Kidney epithelial cell (primary cell): ENCODE measurements at places on chromosomes 7 and 10. TPM values are rescaled to one million over a fixed set of nuclear protein-coding genes. Genes with fewer than 3 reads are reported as not detected.

GRCh38 chr10:91519899-91520514 is 109.9 kb downstream of the HECTD2 start:
- DNase-seq = no peak

DNA sequence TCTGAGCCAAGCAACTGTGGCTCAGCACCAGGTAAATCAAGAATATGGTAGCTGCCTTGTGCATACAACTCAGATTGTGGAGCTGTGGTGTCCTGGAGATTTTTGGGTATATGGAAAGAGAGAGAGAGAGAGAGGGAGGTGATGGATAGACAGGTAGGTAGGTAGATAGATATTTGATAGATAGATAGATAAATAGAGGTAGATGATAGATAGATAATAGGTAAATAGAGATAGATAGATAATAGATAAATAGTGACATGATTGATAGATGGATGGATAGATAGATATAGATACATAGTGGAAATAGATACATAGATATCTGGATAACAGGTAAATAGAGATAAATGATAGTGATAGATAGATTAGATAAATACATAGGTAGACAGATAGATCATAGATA is 206.3 kb downstream of the KLF6 start:
- DNase-seq = no peak

GRCh38 chr7:94190599-94191061 is 186.5 kb upstream of the BET1 start:
- DNase-seq = peak; percentile 78

DNA sequence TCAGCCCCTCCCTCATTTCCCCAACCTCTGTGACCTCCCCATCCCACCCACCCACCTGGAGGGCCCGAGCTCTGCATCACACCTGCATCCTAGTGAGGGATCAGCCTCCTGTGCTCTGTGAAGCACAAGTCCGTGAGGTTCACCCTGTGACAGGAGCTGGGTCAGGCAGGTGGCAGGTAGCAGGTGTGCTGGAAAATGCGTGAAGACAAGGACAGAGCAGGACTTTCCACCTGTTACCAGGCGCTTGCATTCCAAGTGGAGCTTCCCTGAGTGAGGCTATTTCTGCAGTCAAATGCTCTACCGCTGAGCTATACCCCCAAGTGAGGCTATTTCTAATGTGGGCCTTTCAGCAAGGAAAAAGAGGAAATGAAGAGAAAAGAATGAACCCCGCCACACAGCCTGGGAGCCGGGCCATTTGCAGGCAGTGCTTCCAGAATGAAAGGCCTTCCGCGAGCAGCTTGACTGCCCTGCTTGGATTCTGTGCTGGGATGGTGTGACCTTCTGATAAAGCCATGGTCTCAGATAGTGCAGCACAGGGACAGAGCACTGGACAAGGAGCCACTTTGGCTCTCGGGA is 13.3 kb upstream of the CPXM2 start:
- DNase-seq = no peak

DNA sequence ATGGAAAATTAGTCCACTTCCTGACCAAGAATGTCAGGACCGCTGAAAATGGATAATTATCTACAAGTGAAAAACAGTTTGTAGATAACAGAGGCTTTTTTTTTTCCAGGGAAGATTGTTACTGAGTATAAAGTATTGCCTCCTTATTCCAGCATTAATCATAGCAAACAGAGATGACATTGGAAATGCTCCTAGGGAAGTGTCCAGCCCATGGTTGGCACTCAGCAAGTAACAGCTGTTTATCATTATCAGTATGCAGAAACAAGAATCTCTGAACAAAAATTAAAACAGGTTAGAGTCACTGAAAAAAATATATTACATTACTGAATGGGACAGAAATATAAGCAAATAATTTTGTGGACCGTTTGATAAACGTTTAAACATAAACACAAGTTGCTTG is 14.6 kb downstream of the FGL2 start:
- DNase-seq = no peak

- no peak for DNase-seq
These were observed 610.8 kb downstream of the GATA3 start for GRCh38 chr10:8665322-8665721.

The AKR1E2 gene
- 1.9 and 5.6 TPM in 2 replicates for total RNA-seq

DNA sequence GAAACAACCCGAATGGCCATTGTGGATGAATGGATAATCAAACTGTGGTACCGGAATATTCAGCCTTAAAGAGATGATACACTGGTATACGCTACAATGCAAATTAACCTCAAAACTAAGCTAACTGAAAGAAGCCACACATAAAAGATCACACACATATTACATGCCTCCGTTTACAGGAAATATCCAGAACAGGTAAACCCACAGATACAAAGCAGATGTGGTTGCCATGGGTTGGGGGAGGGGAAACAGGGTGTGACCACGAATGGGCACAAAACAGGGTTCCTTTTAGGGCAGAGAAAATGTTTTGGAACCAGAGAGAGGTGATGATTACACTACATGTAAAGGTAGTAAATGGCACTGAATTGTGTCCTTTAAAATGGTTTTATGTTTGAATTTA is 16.6 kb downstream of the ESYT2 start:
- DNase-seq = no peak

The AGBL3 gene
- 1.0 and 1.6 TPM in 2 replicates for total RNA-seq

GRCh38 chr10:58757352-58758065 is 244.8 kb downstream of the BICC1 start:
- no peak for DNase-seq

The PKD2L1 gene
- not detected in 2 replicates for total RNA-seq

GRCh38 chr7:45098983-45099839 is 10.4 kb upstream of the NACAD start:
- DNase-seq = no peak

DNA sequence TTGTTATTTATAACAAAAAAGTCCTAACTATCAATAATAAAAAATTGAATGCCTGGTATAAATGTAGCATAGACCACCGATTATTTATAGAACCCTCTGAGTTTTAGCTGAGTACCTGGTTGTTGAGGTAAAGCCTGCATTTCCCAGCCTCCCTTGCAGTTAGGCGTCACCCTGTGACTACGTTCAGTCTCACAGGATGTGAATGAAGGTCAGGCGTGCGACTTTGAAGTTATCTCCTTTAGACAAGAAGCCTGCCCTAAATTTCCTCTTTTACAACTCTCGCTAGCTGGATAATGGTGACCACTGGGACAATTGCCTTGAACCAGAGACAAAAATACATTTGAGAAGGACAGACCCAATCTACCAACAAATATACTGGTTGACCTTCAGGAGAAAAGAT is 67.5 kb upstream of the TES start:
- DNase-seq = no peak

- DNase-seq = no peak
These were observed 29.3 kb downstream of the SLC39A12 start for GRCh38 chr10:17980846-17981565.

- DNase-seq = no peak
These were observed 66.4 kb downstream of the ST8SIA6 start for GRCh38 chr10:17387861-17388503.

DNA sequence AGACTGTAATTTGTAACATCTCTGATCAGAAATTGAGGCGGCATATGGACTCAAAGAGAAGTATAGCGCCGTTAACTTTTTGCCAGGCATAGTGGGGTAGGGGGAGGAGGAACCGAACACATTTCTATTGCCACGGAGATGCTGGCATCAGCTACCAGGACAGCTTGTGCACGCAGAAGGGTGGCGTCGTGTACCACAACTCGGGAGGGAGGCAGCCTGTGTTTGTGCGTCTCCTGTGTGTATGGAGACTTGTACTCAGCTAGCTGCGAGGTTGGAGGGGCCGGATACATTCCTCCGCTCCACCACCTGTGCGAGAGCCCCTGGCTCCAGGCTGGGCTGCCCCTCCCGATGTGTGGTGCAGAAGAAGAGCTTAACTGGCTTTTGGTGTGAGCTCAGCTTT is 634.8 kb downstream of the TYW1 start:
- DNase-seq = no peak

- DNase-seq = no peak
These were observed 7.4 kb downstream of the TTYH3 start for GRCh38 chr7:2639181-2639681.

DNA sequence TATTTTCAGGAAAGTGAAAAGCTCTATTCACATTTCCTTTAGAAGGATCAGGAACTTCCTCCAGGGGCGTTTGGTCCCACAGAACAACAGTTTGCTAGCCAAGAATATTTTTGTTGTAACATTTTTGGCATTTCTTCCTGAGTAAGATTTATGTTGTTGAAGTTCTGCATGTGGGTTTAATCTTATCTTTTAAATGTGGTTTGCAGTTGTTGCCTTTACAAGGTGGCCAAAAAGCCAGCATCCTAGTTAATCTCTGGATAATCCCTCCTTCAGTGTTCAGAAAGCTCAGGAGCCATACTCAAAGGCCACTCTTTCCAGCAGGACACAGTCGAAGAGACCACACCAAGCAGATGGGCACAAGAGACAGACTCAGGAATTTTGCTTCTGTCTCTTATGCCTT is 30.0 kb downstream of the SLC26A4 start:
- DNase-seq = no peak

The GATA3 gene
- 7.2 and 10.9 TPM in 2 replicates for total RNA-seq

GRCh38 chr10:111234914-111235302 is 158.1 kb downstream of the ADRA2A start:
- DNase-seq = no peak

GRCh38 chr10:100534726-100535125 is 1.0 kb upstream of the HIF1AN start:
- no peak for DNase-seq

DNA sequence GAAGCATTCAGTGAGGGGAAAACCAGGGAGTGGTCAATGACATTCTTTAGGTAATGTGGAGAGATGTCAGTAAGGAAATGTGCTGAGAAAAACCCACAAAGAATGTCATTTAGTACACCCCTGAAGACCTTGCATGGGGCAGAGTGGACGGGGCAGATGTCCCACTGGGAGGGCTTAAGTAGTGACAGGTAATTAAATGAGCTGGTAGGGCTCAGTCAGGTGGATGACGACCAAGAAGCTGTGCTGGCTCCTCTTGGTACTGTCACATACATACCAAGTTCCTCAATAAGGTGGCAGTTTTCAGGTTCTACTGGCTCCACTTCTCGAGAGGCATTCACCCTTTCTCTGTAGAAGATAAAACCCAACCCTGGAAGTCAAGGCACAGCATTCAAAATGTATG is 1.8 kb downstream of the PON3 start:
- no peak for DNase-seq
